ENCODE measurements at places on chromosomes 3 and 15. TPM values are rescaled to one million over a fixed set of nuclear protein-coding genes. Genes with fewer than 3 reads are reported as not detected.

The LMAN1L gene
- not detected for total RNA-seq

DNA sequence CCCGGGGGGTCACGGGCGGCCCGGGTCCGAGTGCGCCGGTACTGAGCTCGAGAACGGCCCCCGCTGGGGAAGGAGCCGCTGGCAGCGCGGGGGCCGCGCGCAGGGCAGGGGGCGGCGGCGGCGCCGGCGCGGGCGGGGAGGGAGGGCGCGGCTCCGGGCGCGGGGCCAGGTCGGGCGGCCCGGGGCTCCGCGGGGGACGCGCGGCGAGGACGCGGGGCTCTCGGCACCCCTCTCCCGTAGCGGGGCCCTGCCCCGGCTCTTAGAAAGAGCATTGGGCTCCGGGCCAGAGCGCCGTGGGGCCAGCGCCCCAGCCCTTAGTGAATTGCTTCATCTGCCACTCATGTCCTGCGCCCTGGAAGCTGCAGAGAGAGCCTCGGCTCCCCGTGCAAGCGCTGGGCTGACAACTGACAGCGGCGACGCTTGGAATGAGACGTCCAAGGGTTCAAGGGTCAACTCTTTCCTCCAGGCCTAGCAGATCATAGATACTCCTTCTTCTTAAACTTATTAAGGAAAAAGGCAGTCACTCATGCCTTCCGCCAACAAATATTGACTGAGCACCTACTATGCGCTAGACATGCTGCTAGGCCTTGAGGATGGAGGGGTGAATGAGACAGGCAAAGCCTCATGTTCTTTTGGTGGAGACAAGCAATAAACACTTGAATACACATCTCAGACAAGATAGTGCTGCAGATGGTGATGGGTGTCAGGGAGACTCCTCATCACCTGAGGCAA, 140.8 kb downstream of the SMAD6 start:
- H3K4me1 ChIP-seq, result peaks cover 47% of the 10 kb centered on the region
- DNase-seq, result peak; percentile 86
- H3K4me3 ChIP-seq, result peak overlapping the region; percentile 50
- H3K27me3 ChIP-seq, result no peaks in the 10 kb centered on the region

The PLD1 gene
- 15.7 TPM for total RNA-seq

DNA sequence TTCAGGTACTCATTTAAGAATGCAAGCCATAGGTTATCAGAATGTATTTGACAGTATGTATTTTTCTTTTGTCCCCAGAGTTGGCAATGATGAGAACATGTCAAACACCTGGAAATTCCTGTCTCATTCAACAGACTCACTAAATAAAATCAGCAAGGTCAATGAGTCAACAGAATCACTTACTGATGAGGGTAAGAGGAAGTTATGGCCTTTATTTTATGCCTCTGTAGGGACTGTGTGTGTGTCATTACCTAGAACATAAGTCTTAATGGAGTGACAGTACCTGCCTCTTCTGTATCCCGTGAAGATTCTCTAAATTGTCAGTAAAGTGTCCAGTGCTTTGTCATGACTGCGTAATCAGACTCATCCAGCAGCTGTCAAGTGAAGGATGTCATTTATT, 77.5 kb downstream of the KLHL25 start:
- peak overlapping the region; percentile 5 for H3K27ac ChIP-seq
- DNase-seq, result no peak
- no peak overlapping the region for H3K4me3 ChIP-seq
- peaks cover 72% of the 10 kb centered on the region for H3K36me3 ChIP-seq
- H3K4me1 ChIP-seq, result no peaks in the 10 kb centered on the region
- H3K27me3 ChIP-seq, result no peaks in the 10 kb centered on the region

The KCNMB2 gene
- not detected for total RNA-seq

- no peaks in the 10 kb centered on the region for H3K36me3 ChIP-seq
- no peak overlapping the region for H3K4me3 ChIP-seq
- no peaks in the 10 kb centered on the region for H3K4me1 ChIP-seq
- DNase-seq, result no peak
Observed at GRCh38 chr3:133130168-133130567, 92.0 kb downstream of the TMEM108 start.

Measured in upper lobe of left lung (tissue), 6 donors.